ENCODE measurements at places on chromosomes 1 and 21. TPM values are rescaled to one million over a fixed set of nuclear protein-coding genes. Genes with fewer than 3 reads are reported as not detected.

GRCh38 chr1:34778381-34778780 is 2.6 kb upstream of the GJB3 start:
- no peak for DNase-seq

- DNase-seq = no peak
Measured at GRCh38 chr1:220892997-220893700, 13.9 kb downstream of the HLX start.

DNA sequence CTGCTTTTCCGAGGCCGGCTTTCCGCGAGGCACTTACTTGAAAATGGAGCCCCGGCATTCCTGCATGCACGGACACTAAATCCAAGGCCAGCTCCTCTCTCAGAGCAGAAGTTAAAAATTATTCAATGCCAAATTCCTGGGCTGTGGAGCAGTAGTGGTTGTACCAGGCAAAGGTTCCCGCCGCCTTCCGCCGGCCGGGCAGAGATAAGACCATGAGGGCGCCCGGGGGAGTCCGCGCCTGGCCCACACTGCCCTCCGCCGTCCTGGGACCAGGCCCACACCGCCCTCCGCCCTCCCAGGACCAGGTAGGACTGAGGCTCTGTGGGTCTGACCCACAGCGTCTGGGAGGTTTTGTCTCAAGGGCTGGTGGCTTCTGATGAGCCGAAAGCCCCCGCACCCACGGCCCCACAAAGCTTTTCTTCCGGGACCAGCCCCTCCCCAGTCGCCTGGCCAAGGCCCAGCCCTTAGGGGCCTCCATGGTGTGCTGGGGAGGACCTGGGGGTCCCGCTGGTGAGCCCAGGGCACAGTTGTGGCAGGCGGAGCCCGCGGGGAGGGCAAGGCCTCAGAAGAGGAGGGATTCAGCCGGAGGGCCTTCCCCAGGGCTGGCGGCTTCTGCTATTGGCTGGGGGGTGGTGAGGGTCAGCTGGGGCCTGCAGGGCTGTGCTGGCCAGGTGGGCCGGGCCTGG is 12.7 kb upstream of the C1orf159 start:
- no peak for DNase-seq

Gene NADK
- polyA plus RNA-seq = 37.1 TPM

Gene KRTAP13-2
- polyA plus RNA-seq = not detected

- DNase-seq = no peak
Measured at GRCh38 chr21:14686466-14687267, 140.6 kb upstream of the SAMSN1 start.

DNA sequence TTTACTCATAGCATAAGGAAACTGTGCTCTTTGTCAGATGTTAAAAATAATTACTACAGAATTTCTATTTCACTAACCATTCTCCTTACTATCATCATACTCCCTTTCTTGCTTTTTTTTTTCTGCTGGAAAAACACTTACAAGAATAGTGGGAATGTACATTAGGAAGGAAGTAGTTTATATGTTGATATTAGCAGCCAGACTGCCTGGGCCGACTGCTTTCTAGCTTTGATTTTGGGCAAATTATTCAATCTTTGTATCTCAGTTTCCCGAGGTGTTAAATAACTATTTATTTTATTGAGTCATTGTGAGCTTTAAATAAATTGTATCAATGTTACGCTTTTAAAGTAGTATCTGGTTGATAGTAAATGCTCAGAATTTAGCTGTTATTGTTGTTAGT is 122.4 kb downstream of the USP25 start:
- no peak for DNase-seq

- DNase-seq = peak; percentile 36
Measured at GRCh38 chr1:230067419-230067870, 407 bp downstream of the GALNT2 start.

DNA sequence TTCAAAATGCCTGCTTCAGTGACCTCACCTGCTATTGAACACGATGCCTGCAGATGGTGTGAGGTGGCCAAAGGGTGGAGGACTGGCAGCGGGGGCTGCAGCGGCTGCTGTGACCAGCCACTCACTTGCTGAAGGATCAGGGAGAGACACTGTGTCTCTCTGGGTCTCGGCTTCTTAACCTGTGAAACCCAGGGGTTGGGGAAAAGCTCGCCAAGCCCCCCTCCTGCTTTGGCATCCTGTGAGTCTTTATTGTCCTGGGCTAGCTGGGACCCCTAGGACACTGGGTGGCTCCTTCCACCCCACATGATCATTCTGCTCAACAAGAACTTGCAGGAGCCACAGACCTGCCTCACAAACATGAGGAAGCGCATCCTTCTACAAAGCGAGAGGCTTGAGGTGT is 112.8 kb downstream of the SIM2 start:
- DNase-seq = no peak

Gene RGS8
- not detected for polyA plus RNA-seq

DNA sequence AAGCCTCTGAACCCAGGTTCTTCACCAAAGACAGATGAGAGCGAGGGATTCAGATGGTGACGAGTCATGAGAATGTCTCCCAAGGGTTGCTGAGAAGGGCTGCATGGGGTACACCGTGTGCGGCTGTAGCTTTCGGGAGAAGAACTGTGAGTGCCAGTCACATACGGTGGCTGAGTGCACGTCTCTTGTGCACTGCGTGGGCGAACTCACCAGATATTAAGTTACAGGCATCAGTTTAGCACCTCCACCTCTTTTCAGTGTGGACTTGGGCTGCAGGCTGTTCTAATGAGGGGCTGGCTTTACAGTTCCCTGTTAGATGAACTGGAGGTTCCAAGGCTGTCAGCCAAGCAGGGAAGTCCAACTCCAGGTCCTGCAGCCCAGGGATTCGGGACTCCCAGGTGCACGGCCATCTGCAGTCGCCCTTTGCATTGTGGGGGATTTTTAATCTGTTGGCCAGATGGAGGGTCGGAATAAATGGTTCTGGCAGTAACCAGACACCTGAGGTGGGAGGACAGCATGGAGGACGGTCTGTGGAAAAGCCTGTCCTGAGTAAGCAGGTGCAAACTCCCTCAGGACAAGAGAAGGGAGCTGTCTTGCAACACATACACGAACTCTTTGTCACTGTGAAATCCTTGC is 26.5 kb upstream of the AVPR1B start:
- DNase-seq = no peak

DNA sequence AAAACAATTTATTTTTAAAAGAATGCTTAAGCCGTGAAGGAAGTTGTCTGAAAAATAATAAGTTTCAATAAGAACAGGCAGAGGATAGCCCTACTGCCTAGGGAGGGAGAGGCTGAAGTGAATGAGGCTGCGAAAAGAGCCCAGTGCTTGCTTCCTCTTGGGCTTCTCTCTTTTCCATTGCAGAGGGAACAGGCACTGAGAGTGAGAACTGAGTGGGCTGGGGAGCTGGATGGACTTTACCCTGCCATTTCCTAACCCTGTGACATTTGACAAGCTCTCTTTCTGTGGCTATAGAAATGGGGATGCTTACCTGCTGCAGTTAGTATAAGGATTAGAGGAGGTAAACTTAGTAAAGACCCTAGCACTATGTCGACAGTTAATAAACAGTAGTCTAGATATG is 30.0 kb downstream of the TENT5C start:
- no peak for DNase-seq

- DNase-seq = peak; percentile 67
Measured at GRCh38 chr1:200670242-200671118, 773 bp upstream of the DDX59 start.
